ENCODE measurements at places on chromosomes 6 and 20. TPM values are rescaled to one million over a fixed set of nuclear protein-coding genes. Genes with fewer than 3 reads are reported as not detected.

The SAMD3 gene
- not detected for total RNA-seq

The NKAIN4 gene
- 1.1 TPM for total RNA-seq

DNA sequence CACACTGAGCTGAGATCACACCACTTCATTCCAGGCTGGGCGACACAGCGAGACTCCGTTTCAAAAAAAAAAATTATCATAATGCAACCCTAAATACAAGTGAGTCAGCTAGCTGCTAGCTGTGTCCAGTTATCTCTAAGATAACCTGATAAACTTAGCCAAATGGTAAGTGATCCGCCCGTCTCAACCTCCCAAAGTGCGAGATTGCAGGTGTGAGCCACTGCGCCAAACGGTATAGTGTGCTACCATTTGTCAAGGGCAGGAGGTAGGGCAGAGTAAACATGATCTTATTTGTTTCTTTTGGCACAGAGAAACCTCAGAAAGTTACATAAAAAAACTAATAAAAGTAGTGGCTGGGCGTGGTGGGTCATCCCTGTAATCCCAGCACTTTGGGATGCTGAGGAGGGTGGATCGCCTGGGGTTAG, 4.7 kb upstream of the C6orf132 start:
- no peak for DNase-seq

DNA sequence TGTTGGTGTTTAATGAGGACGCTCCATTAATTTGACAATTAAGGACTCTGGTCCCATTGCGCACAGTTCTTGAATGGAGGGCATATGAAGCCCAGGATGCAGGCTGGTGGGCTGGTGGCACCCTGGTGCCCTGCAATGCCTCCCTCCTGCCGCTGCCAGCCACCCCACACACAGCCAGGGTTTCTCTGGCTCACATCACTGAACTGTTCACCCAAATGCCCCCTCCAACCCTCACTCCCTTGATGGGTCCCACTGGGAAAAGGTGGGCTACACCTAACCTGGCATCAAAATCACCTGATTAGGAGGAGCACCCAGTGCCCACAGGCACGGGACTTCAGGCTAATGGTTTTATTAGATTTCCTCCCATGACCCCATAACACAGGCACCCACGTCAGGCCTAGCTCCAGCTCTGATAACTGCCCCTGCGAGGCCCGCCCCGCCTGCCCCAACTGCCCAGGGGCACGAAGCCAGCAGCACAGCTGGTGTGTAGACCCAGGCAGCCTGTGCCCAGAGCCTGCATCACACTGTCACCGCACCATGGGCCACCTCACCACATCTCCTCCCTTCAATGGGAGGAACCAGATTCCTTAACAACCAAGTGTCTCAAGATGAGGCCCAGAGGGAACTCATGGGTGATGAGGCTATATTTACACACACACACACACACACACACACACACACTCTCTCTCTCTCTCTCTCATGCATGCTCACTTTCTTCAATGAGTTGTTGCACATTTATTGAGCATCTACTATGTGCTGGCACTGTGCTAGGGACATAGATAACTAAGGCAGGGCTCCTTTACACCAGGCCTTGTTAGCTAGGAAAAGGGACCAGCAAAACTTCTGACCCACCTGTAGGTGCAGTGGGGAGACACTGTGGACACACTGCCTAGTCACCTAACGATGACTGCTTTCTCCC, 107.3 kb downstream of the NOL4L start:
- DNase-seq, result no peak

DNA sequence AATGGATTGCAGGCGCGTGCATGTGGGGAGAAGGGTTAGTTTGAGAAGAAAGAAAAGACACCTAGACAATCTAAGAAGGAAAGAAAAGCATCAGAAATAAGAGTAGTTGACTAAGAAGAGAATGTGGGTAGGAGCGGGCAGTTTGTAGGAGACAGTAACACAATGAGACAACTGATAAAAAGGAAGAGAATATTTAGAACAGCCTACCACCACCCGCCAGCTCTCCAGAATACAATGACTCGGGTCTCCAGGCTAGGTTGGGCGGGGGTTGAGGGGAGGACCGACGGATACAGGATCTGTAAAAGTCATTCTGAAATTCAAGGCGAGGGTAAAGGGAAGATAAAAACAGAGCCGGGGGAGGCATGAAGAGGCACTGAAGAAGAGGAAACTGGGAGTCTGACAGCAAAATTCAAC, 712 bp downstream of the ABHD16A start:
- no peak for DNase-seq

DNA sequence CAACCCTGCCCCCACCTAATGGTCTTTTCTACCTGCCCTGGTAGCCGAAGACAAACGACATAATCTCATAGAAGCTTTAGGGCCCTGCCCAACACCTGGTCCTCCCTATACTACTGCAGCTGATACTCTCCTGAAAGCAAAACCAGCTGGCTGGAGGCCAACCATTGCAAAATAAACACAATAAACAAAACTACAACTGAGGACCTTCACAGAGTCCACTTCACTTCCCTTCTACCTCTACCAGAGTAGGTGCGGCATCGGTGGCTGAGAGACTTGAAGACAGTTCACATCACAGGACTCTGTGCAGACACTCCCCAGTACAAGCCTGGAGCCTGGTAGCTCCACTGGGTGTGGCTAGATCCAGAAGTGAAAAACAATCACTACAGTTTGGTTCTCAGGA, 476.2 kb downstream of the MMUT start:
- DNase-seq, result no peak

DNA sequence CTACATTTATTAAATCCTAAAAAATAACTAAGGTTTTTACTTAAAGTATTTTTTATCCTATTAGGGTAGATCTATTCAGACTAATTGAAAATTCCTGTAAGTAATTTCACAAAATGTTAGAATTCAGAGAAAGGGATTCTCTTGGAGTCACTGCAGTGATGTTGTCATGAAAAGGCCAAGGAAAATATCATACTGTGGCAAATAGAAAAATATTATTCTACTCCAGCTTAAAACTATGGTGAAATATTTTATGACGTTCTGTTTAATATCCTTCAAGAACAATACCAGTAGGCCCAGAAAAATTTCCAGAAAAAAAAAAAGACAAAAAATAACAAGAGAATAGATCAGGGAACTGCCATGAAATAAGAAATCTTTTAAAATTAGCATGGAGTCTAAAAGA, 73.6 kb downstream of the FILIP1 start:
- no peak for DNase-seq

The FAM209B gene
- total RNA-seq, result 0.26 TPM

DNA sequence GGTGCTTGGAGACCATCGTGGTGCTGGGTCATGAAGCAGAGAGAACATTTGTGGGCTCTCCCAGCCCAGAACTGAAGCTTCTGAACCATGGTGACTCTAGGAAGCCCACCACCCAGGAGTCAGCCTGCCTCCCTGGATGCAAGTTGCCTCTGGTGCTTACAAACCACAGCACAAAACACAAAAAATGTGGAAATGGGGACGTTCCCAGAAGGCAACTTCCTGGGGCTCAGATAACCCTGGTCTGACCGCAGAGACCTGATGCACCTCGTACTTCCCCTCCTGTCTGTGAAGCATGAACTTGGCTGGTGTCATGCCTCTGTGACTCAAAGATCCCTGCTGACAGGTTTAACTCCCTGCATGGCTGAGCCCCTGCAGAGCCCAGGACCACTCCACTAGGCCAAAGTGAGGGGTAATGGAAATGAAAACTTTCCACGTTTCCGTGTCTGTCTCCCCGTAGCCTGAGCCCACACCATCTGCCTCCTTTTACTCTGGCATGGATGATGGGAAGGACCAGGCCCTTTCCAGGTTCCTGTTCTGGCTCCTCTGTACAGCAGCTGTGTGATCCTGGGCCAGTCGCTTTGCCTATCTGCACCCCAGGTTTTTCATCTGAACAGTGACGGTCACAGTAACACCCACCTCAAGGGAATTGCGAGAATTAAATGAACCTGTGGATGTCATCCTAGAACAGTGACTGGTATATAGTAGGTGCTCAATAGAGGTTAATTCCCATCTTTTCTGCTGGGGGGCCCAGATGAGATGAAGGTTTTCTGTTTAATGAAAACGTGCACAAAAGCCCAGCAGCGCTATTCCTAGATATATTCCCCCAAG, 57.7 kb downstream of the PPP1R16B start:
- no peak for DNase-seq

The VSX1 gene
- not detected for total RNA-seq

GRCh38 chr6:39362487-39362865, 40.0 kb upstream of the KCNK16 start:
- no peak for DNase-seq

DNA sequence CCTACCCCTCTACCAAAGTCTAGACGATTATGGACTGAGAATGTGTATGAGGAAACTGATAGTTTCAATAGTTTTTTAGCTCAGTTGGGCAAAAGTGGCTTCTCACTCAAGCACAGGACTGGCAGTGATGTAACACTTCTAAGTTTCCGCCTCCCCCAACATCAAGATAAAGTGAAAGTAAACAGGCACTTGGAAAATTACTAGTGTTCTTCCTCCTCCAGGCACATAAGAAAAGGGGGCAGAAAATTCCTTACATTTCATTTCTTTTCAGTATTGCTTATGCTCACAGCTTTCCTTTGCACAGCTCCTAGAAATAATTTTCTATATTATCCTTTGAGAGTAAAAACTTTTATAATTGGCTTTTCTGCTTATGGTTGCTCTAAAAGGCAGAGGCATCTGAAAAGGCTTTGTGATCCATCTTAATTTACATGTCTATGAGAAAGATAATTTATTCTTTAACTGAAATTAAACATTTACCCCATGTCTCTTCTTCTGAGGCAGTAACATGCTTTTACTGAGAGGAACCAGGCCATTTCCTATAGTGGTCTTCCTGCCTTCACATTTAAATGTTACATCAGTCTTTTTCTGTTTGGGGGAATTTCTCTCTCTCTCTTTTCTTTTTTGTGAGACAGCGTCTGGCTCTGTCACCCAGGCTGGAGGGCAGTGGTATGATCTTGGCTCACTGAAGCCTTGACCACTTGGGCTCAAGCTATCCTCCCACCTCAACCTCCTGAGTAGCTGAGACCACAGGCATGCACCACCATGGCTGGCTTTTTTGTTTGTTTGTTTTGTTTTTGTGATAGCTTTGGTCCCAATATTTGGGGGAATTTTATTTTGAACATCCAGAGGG, 65.0 kb upstream of the EEF1A1 start:
- peak; percentile 69 for DNase-seq

The PEX6 gene
- total RNA-seq, result 25.0 TPM

DNA sequence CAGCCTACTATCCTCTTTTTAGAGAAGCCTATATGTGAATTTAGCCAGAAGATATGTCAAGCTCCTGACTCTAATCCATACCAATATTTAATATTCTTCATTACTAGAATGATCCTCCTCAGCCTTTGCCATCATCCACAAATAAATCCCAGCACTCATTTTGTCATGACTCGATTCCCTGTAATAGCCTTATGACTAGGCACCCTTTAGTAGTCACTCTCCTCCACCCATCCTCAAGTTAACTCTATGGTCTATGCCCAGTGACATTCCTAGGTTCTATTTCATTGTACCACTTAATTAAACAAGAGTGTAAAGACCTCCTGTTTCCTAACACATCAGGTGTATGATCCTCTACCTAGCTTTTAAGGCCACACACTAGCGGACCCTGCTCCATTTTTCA, 450.4 kb upstream of the CITED2 start:
- peak; percentile 26 for DNase-seq

GRCh38 chr6:129866688-129867087, 5.6 kb upstream of the TMEM244 start:
- no peak for DNase-seq

- DNase-seq, result no peak
Observed at GRCh38 chr6:7249391-7249790, 63.6 kb downstream of the SSR1 start.

The WFDC12 gene
- total RNA-seq, result not detected

- DNase-seq, result no peak
Observed at GRCh38 chr6:2508071-2508470, 242.7 kb downstream of the MYLK4 start.

GRCh38 chr6:33213989-33214335, 5.7 kb downstream of the RING1 start:
- DNase-seq, result no peak

The GABRR1 gene
- not detected for total RNA-seq

The TAAR9 gene
- total RNA-seq, result not detected

The MRPL2 gene
- total RNA-seq, result 50.3 TPM

DNA sequence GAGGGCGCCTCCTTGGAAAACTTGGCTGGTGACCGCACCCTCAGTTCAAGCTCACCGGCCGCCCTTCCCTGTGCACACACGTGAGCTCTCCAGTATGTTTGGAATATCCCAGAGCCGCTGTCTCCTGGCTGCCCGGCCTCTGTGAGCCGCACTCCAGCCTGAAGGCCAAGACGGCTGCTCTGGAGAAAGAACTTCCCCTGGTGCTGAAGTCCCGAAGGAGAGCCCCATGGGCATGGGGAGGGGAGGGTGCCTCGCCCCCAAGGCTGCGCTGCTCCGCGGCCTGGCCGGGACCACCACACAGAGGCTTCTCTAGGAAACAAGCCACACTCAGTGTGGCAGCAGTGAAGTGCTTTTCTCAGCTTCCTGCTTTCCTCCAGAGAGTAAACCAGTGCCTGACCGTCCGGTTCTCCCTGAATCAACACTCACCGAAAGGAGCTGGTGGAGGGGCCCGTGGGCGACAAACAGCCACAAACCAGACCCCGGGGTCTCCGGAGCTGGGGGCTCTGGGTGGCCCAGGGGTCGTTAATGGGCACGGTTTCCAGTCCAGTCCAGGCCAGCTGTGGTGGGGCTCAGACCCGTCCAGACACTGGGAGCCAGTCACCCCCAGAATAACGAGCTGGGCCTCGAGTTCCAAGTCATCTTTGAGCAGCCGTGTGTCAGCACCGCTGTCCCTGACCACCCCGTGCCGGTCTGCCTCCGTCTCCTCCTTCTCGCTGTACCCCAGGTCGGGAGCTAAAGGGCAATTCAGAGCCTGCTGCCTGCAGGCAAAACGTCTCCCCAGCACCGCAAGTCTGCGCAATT, 87.4 kb upstream of the BHLHE23 start:
- DNase-seq, result no peak

DNA sequence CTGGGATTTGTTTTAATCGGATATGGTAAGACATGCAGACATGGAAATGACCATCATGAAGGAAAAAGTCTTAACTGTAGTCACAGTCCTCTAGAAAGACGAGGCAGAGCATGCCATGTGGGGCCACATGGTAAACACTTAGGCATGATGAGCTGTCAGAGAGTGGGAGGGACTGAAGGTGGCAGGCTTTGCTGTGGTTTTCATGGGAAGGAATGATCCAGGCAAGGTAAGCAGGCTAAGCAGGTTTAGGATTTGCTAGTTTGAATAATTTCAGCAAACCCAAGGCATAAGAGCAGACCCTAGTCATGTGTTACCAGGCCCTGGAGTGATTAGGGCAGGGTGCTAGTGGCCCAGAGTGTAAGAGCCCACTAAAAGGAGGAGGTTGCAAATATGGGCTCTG, 47.2 kb upstream of the STMND1 start:
- peak; percentile 94 for DNase-seq
